Osteocyte (in vitro differentiated cells): ENCODE measurements at places on chromosomes 1 and 21.

DNA sequence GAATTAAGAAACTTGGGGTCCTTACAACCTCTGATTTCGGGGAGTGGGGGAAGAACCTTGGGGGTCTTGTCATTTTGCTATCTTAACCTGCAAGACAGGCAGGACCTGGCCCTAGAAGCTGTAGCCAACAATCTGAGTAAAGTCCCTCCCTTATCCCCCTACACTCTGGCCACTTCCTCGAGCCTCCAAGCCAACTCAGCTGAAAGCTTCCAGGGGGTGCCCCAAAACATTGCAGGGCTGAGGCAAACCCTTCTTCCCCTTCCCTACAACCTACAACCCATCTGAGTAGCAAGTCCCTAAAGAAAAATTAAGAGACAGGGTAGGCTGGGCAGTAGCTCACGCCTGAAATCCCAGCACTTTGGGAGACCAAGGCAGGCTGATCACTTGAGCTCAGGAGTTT is 5.0 kb downstream of the CERS2 start:
- DNase-seq = no peak

- DNase-seq = no peak
These were observed 78.0 kb downstream of the MEGF6 start for GRCh38 chr1:3533067-3534048.

DNA sequence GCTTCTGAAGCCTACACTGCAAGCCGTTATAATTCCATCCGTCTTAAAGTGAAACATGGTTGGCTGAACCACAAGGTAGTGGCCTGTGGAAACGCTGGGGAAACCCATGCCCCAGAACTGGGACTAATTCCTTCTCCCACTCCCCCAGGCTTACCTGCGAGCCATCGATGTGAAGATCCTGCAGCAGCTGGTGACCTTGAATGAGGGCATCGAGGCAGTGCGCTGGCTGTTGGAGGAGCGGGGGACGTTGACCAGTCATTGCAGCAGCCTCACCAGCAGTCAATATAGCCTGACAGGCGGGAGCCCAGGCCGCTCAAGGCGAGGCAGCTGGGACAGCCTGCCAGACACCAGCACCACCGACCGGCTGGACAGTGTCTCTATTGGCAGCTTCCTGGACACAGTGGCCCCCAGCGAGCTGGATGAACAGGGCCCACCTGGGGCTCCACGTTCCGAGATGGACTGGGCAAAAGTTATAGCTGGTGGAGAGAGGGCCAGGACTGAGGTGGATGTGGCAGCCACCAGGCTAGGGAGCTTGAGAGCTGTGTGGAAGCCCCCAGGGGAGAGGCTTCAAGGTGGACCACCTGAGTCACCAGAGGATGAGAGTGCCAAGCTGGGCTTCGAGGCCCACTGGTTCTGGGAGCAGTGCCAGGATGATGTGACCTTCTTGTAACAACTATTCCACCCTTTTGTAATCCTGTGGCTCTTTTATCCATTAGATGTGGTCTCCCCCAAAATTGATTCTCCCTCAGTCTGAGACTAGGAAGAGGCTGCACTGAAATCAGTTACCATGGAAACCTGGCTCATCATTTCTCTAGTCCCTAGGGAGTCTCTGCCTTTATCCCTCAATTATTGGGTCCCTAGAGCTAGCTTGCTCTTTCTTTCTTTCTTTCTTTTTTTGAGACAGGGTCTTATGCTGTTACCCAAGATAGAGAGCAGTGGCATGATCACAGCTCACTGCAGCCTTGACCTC is 16.7 kb downstream of the LURAP1 start:
- DNase-seq = no peak

DNA sequence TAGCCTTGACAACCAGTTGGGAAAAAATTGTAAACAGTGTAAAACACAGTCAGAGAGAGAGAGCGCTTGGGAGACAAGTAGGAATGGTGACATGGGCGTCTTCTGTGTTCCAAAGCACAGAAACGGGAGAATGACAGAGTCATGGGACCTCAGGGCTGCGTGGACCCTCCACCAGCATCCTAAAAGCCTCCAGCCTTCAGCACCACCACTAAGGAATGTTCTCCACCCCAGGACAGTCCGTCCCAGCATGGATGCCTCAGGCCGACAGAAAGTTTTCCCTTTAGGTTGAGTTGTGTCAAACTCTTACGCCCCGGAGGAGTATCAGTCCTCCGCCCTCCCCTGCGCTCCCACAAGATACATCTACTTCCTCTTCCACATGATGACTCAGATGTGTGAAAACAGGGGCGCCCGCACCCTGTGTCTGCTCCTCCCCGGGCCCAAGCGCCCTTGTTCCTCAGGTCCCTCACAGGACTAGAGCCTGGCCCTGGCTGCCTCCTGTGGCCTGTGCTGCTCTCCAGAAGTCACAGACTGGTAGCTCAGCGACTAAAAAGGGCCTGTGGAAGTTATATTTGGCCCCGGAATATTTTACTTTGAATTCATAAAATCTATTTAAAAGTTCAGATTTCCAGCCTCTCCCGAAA is 63.9 kb upstream of the EFHD2 start:
- DNase-seq = no peak

DNA sequence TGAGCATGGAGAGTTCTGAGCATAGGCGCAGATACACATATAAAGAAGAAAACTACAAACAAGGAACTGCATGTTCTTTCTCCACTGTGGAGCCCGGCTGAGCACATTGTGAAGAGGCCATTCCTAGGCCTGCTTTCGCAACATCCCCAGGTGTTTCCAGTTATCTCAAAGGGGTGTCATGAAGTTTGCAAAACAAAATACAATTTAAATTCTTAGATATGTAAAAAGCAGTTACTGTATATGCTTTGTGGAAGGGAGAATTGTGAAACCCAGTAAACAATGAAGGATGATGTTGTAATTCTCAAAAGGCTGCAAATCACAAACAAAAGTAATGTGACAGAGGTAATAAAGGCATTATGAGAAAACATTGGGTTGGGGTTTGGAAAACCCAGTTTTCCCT is 98.6 kb upstream of the ZNF644 start:
- no peak for DNase-seq

GRCh38 chr1:12472798-12473551 is 145.0 kb downstream of the DHRS3 start:
- DNase-seq = no peak

DNA sequence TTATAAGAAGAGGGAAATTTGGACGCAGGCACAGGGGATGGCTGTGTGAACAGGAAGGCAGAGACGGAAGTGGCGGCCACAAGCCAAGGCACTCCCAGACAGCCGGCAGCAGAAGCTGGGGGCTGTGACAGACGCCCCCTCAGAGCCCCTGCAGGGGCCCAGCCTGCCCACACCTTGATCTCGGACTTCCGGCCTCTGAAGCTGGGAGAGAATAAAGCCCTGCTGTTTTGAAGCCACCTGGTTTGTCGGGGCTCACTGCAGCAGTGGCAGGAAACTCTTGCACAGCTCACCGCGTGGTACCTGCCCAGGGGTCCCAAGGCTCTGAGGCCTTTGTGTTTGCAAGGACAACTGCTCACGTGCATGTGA is 13.7 kb downstream of the MEGF6 start:
- no peak for DNase-seq

DNA sequence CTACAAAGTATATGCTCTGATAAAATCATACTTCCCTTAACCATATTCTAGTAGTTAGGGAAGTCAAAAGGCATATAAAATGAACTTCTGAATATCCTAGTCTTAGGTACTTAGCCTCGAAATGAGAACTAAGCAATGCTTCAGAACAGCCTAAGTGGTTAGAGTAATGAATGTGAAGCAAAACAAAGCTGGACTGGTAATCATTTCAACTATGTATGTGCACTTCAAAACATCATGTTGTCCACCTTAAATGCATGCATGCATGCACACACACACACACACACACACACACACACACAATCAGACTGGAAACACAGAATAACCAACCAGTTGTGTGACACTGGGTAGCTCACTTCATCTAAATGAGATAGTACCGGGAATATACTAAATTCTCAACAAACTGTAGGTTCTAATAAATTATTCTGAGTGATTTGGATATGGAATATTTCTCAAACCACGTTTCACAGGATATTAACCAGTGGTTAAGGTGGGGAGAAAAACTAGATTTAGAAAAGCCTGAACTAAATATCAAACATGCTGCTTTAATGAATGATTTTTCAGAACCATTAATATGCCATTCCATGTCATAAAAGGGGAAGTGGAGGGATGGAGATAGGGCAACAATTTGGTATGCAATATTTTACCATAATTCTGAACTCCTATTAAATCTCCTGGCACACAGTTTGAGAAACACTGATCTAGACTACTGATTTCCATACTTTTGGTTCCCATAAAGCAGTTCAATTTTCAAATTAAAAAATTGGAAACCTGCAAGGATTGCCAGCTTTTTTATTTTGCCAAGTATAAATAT is 19.5 kb downstream of the RNF115 start:
- no peak for DNase-seq

GRCh38 chr1:91672601-91673161 is 172.0 kb downstream of the CDC7 start:
- DNase-seq = no peak

DNA sequence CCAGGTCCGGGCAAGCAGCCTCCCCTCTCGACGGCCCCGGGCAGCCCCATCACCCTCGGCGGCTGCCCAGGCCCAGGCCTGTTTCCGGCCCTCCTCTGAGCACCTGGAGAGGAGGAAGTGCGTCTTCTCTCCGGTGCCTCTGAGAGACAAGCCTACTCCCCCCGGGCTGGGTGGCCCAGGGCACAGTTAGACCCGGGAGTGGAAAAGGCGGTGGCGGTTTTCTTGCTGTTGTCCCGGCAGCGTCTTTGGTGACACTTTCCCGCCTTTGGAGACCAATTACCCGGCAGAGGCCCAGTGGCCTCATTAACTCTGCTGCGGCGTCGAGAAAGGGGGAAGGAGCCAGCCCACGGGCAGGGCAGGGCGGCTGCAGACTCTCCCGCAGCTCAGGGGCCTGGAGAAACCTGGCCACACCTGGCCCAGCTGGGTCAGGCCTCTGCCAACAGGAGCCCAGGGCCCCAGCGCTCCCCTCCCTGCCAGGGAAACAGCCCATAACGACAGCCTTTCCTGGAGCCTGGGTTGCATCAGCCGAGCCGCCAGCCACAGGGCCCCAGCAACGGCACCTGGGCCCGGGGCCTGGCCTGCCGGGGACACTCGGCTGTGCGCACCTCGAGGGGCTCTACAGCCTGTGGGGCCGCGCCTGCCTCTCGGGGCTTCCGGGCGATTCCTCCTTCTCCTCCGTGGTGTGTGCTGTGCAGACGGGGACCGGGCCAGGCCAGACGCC is 28.4 kb upstream of the C1orf159 start:
- DNase-seq = no peak

GRCh38 chr1:20936621-20937020 is 149.5 kb upstream of the HP1BP3 start:
- no peak for DNase-seq

- no peak for DNase-seq
These were observed 7.4 kb downstream of the SPRR5 start for GRCh38 chr1:152954436-152954835.

GRCh38 chr1:221795380-221795779 is 53.5 kb upstream of the DUSP10 start:
- no peak for DNase-seq

- DNase-seq = no peak
These were observed 6.7 kb downstream of the LRRC38 start for GRCh38 chr1:13507075-13507474.

DNA sequence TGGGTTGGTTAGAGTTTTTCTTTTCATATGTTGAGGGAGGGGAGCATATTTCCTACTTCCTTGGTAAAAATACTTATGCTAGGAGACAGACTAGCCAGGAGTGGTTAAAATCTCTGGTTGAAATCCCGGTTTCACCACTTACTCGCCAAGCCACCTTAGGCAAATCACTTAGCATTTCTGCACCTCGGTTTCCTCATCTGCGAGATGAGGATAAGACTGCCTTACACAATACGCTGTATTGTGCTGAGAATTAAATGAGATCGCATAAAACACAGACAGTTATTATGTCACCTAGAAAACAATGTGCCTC is 1.4 kb downstream of the IFFO2 start:
- no peak for DNase-seq

GRCh38 chr1:85607126-85607920 is 26.8 kb downstream of the CCN1 start:
- peak; percentile 95 for DNase-seq

GRCh38 chr1:236507022-236507700 is 16.6 kb upstream of the LGALS8 start:
- no peak for DNase-seq

DNA sequence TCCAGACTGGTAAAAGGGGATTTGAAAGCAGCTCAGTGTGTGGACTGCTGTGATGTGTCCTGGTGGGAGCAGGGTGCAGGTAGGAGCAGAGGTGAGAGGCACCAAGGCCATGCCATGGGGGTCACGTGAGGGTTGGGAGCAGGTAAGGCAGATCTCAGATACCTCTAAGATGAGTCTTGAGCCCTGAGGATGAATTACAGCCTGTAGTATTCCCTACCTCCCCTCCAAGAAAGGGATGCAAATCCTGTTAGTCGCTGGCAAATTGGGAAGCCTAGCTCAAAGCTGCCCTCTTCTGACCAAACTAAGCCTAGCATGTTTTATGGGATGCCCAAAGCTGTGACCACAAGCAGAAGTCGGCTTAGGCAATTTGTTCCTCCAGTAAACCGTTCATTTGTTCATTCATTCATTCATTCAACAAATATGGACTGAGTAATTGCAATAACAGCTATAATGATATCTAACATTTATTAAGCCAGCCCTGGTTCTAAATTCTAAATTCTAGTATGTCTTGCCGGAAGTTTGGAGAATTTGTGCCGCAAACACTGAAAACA is 3.9 kb upstream of the NUAK2 start:
- DNase-seq = peak; percentile 88

DNA sequence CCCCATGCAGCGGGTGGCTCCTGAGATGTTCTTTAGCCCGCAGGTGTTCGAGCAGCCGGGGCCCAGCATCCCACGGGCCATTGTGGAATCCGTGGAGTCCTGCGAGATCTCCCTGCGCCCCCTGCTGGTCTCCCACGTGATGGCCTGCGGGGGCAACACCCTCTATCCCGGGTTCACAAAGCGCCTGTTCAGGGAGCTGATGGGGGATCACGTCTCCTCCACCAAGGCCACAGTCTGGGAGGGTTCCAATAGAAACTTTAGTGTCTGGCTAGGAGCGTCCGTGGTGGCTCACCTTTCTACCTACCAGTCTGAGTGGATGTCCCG is 71.0 kb downstream of the ACTL8 start:
- DNase-seq = no peak

DNA sequence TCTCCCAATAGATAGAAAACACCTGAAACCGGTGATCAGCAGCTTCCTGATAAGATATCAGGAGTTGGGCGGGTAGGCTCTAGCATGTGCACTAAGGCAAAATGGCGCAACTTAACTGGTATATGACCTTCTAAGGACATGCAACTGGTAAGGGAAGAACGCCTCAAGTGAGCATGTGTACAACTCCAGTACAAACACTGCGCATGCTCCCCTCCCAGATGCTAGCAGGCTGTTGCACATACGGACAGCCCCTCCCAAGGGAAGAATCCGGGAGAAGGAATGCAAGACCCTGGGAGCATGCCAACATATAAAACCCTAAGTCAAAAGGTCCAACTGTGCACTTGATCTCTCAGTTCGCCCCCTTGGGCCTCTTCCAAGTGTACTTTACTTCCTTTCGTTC is 110.8 kb downstream of the TSEN15 start:
- no peak for DNase-seq

- no peak for DNase-seq
These were observed 4.7 kb downstream of the SORT1 start for GRCh38 chr1:109392788-109393616.
